CD4-positive, alpha-beta T cell treated with Interleukin-10 for 1 hour (primary cell): ENCODE measurements at places on chromosomes 7 and 10.

GRCh38 chr10:11553773-11554381, 57.6 kb downstream of the USP6NL start:
- DNase-seq: no peak

DNA sequence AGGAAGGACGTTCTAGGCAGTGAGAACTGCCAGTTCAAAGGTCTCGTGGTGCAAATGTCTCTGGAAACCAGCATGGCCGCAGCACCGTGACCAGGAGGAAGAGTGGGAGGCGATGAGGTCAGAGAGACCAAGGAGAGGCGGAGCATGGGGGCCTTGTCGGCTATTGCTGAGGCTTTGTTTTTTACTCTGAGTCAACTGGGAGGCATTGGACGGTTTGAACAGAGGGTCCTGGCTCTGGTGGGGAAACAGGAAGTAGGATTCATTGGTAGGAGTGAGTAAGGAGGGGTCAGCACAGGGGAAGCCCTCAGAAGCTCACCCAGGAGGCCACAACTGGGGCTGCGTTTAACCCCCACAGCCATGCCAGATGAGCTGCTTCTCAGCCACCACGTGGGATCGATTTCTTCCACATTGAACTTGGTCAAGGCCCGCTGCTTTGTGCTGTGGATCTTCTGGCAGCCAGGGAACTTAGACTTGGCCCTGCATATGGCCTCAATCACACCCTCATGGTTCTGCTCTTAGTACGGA, 22.2 kb upstream of the SH2B2 start:
- no peak for DNase-seq

GRCh38 chr10:103986360-103986759, 19.4 kb downstream of the SLK start:
- DNase-seq: peak; percentile 37

DNA sequence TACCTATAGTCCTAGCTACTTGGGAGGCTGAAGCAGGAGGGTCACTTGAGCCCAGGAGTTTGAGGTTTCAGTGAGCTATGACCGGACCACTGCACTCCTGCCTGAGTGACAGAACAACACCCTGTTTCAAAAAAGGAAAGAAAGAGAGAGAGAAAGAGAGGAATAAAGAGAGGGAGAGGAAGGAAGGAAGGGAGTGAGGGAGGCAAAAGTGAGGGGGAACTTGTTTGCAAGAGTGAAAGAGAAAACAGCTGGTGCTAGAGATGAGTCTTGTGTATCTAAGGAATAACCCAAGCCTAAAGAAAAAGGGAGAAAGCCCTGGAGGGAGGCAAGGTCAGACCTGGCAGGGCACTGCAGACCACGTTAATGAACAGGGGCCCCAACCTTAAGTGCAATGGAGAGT, 4.8 kb upstream of the NT5C2 start:
- DNase-seq: no peak

DNA sequence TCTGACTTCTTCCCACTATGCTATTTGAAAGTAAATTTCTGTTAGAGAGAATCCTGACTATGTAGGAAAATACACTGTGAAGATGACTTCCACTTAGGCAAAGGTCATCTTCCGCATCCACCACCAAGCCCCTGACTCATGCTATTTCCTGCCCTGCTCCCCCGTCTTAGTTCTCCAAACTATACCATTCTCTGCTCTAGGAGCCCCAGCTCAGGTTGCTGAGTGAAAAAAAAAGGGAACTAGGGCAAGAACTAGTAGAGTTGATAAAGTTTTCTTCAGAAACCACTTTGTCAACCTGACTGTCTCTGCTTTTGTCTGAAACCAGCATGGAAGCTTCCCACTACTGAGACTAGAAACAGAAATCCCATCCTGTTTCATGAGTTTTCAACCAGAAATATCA, 96.9 kb downstream of the EVX1 start:
- peak; percentile 23 for DNase-seq

GRCh38 chr10:25457552-25457951, 282.8 kb downstream of the GPR158 start:
- no peak for DNase-seq

DNA sequence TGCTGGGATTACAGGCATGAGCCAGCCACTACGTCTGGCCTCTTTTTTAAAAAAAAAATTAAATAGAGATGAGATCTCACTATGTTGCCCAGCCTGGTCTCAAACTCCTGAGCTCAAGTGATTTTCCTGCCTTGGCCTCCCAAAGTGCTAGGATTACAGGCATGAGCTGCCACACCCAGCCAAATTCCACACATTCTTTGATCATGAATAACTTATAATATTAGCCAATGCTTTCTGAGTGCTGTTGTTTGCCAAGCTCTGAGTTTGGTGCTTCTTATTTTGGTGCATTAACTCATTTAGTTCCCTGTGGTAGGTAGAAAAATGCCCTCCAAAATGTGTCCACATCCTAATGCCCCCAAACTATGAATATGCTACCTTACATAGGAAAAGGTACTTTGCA, 47.2 kb upstream of the MKI67 start:
- DNase-seq: no peak

DNA sequence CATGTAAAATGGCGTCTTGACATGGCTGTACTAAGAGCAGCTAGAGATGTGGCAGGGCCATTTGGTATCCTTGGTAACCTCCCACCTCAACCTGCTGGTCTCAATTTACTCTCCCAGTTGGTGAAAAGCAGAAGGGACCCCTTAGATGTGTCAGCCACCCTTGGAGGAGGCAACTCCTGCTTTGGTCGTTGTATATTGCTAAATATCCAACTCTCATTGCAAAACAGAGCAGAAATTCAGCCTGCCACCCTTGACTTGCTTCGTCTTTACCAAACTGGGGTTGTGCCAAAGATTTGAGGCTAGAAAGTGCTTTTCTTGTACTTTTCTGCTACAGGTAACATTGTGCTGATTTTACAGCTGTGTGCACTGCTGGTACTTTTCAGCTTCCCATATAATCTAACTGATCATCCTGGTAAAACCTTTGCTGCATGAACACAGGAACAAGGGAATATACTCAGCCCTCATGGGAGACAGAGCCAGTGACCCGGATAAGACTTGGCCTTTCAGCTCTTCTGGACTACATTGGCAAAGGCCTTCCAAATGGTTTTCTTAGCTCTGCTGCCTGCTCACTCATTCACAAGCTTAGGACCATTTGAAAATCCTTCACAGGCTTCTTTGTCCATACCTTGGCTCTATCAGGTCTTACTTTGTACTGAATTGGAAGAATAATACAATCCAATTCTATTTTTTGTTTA, 2.2 kb upstream of the VSTM4 start:
- no peak for DNase-seq

DNA sequence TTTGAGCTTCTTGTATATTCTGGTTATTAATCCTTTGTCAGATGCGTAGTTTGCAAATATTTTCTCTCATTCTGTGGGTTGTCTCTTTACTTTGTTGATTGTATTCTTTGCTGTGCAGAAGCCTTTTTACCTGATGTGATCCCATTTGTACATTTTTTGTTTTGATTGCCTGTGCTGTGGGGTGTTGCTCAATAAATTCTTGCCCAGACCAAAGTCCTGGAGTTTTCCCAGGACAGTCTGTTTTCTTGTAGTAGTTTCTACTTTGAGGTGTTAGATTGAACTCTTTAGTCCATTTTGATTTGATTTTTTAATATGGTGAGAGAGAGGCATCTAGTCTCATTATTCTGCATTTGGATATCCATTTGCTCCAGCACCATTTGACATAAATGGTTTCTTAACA, 588.7 kb upstream of the MBL2 start:
- no peak for DNase-seq

DNA sequence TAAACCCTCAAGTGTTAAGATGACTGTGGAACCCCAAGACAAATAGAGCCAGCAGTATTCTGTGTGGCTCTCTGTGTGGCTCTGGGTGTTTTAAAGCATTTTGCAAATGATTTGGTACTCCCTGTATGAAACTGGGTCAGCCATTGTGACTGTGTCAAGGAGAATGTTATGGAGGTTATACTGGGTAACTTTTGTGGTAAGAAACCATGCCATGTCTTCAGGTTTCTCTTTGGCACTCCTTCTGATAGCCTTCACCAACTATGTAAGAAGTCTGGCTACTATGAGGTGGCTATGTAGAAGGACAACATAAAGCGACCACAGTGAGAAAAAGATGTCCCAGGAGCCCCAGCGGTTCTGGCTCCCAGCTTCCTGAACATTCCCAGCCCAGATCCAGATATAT, 226.6 kb upstream of the RHOBTB1 start:
- no peak for DNase-seq

- no peak for DNase-seq
Measured at GRCh38 chr10:80612261-80612660, 74.6 kb downstream of the SH2D4B start.

- no peak for DNase-seq
Measured at GRCh38 chr7:97357459-97357858, 240.0 kb downstream of the SDHAF3 start.

DNA sequence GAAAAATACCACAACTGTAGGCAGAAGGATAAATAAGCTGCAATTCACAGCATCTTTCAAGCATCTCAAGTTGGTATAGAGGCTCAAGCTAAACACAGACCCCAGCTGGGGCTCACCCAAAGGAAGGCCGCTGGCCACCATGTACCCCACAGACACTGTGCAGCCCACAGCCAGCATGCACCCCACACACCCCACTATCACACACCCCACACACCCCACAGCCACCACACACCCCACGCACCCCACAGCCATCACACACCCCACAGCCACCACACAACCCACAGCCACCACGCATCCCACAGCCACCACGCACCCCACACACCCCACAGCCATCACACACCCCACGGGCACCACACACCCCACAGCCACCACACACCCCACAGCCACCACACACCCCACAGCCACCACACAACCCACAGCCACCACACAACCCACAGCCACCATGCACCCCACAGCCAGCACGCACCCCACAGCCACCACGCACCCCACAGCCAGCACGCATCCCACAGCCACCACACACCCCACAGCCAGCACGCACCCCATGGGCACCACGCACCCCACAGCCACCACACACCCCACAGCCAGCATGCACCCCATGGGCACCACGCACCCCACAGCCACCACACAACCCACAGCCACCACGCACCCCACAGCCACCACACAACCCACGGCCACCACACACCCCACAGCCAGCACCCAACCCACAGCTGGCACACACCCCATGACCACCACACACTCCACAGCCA, 214.7 kb downstream of the DNAJB6 start:
- DNase-seq: no peak

- no peak for DNase-seq
Measured at GRCh38 chr10:122144199-122144598, 126.9 kb upstream of the BTBD16 start.

GRCh38 chr7:36217961-36218284, 64.9 kb downstream of the EEPD1 start:
- no peak for DNase-seq

DNA sequence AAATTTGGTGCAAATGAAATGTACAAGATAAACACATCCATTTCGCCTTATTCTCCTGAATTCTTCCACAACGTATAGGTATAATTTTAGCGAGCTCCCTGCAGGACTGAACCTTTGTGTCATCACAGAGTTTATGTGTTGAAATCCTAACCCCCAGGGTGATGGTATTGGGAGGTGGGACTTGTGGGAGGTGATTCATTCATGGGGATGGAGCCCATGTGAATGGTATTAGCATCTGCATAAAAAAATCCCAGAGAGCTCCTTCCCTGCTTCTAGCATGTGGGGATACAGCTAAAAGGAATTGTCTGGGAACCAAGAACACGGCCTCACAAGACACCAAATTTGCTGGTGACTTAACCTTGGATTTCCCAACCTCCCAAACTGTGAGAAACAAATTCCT, 741.4 kb upstream of the VSTM2A start:
- DNase-seq: no peak

GRCh38 chr7:64878684-64879083, 24.4 kb upstream of the ZNF273 start:
- no peak for DNase-seq

DNA sequence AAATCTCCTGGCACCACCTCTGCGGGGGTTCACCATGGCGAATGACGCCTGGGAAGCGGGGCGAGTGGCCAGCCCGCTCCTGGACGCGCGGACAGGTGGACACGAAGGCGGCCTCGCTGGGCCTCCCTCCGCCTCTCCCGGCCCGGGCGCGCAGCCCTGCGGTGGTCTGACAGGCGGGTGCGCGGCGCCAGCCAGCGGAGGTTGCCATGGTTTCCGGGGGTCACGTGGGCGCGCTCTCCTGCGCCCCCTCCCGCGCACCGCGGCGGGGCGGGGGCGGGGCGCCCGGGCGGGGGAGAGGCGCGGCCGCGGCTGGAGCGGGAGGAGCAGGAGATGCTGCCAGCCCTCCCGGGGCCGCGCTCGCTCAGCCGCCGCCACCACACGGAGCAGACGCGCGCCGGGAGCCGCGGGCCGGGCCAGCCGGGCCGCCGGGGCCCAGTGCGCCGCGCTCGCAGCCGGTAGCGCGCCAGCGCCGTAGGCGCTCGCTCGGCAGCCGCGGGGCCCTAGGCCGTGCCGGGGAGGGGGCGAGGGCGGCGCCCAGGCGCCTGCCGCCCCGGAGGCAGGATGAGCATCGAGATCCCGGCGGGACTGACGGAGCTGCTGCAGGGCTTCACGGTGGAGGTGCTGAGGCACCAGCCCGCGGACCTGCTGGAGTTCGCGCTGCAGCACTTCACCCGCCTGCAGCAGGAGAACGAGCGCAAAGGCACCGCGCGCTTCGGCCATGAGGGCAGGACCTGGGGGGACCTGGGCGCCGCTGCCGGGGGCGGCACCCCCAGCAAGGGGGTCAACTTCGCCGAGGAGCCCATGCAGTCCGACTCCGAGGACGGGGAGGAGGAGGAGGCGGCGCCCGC, at the start of gene PRKAR2B:
Gene PRKAR2B, plus strand, starts transcription at position 359 of the 848 bp plus-strand sequence. Its CDS starts 203 bp downstream, at position 562.
- peak; percentile 83 for DNase-seq

GRCh38 chr7:77409739-77410547, 6.2 kb downstream of the GSAP start:
- peak; percentile 6 for DNase-seq

DNA sequence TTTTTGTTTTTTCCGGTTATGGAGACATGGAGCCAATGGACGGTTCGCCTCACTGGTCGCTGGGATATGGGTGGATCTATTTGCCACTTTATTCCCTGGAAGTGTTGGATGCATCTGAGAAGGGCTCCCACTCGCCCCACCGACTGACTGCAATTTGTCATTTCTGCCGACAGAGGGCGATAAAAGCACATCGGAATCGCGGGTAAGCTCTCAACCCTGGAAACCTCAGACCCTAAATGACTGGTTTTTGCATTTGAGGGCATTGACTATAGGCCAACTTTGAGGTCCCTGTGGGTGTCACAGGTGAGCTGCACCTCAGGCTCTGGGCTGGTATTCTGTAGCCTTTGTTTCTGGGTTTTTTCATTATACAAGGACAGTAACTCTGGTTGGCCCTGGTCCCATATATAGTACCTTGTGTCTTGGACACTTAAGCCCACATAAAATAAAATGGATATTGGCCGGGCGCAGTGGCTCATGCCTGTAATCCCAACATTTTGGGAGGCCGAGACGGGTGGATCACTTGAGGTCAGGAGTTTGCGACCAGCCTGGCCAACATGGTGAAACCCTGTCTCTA, 11.9 kb upstream of the OPALIN start:
- DNase-seq: peak; percentile 55
